ENCODE measurements at places on chromosomes 1 and 21. TPM values are rescaled to one million over a fixed set of nuclear protein-coding genes. Genes with fewer than 3 reads are reported as not detected.

- H3K4me3 ChIP-seq: no peak overlapping the region
- H3K27ac ChIP-seq: no peak overlapping the region
- H3K27me3 ChIP-seq: no peaks in the 10 kb centered on the region
- no peaks in the 10 kb centered on the region for H3K4me1 ChIP-seq
- DNase-seq: no peak
- no peaks in the 10 kb centered on the region for H3K36me3 ChIP-seq
Measured at GRCh38 chr1:118335331-118335732, 150.3 kb upstream of the SPAG17 start.

DNA sequence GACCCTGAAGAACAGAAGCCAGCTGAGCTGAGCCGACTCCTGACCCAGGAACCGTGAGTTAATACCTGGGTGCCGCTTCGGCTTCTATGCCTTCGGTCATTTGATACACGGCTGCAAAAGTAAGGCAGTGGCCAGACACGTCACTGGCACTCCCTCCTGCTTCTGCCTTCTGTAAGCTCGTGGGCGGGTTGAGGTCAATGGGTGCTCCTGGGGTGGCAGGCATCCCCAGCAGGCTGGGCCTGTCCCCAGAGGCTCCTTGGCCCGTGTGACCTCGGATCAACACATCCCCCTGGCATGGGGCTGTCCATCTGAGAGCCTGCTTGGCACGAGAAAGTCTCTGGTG lies 35.7 kb upstream of the COL6A1 start:
- no peaks in the 10 kb centered on the region for H3K4me1 ChIP-seq
- H3K27ac ChIP-seq: no peak overlapping the region
- H3K36me3 ChIP-seq: no peaks in the 10 kb centered on the region
- H3K27me3 ChIP-seq: no peaks in the 10 kb centered on the region
- DNase-seq: no peak

DNA sequence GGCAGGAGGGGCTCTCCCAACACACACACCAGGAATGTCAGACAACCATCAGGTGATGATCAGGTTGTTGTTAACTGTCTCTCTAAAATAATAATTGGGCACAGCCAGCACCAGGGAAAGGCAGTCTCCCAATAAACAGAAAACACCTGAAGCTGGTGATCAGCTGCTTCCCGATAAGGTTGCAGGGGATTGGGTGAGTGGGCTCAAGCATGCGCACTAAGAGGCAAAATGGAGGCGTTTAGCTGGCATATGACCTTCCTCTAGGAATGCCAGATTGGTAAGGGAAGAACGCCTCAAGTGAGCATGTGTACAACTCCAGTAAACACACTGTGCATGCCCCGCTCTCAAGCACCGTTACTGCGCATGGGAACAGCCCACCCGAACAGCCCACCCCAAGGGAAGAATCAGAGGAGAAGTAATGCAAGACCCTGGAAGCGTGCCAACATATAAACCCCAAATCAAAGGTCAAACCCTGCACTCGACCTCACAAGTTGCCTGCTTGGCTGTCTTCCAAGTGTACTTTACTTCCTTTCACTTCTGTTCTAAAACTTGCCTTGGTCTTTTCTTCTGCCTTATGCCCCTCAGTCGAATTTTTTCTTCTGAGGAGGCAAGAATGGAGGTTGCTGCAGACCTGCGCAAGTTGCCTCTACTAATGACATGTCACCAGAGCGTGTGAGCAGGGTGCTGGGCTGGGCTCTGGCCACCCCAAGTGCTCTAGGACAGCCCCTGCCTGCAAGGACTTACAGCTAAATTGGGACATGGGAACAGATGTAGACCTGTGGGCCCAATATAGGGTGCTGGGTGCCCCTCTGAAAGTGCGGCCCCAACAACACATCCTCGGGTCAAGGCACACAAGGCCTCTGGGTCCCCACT lies 200.8 kb downstream of the RHOU start:
- H3K27me3 ChIP-seq: no peaks in the 10 kb centered on the region
- DNase-seq: no peak
- H3K36me3 ChIP-seq: no peaks in the 10 kb centered on the region
- H3K4me3 ChIP-seq: no peak overlapping the region

NUF2 gene
- 1.8 TPM for total RNA-seq

GRCh38 chr1:38173848-38174247 lies 127.3 kb upstream of the POU3F1 start:
- no peak for DNase-seq
- no peak overlapping the region for H3K27ac ChIP-seq
- no peaks in the 10 kb centered on the region for H3K4me1 ChIP-seq

DNA sequence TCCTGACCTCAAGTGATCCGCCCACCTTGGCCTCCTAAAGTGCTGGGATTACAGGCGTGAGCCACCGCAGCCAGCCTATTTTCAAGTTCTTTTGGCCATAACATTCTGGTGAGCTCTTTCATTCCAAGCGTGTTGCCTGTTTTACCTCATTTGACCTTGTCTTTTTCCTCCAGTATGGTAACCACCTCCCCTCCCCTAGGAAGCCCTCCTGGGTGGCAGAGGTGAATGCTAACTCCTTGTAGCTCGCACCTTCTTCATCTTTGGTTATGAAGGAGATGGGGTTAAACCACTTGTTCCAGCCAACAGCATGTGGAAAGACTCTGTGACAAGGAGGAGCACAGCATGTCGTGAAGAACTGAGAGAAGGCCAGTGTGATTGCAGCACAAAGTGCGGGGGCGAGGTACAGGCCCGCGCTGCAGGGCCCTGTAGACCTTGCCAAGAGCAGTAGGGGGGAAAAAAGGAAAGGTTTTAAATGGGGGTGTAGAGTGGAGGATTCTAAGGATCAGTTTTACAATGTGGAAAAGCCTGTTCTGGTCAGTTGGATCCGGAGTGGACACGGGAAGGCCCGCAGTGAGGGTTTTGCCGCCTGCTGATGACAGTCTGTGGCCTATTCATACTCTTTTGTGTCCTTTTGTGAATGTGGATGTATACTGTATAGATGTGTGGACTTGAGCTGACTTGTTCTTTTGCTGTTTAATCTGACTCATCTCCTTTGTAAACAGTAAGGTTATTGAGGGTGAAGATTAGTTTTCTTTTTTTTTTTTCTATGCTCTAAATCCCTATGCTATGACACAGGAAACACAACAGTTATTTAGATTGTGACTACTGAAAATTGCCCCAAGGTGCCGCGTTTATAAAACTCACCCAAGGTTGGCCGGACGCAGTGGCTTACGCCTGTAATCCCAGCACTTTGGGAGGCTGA lies 7.5 kb upstream of the ZNF436 start:
- H3K36me3 ChIP-seq: no peaks in the 10 kb centered on the region
- DNase-seq: no peak
- H3K27ac ChIP-seq: no peak overlapping the region
- no peaks in the 10 kb centered on the region for H3K4me1 ChIP-seq

GRCh38 chr1:56063461-56063860 lies 515.9 kb downstream of the PLPP3 start:
- H3K4me1 ChIP-seq: no peaks in the 10 kb centered on the region
- no peak overlapping the region for H3K27ac ChIP-seq
- H3K27me3 ChIP-seq: no peaks in the 10 kb centered on the region
- DNase-seq: no peak
- no peak overlapping the region for H3K4me3 ChIP-seq

DNA sequence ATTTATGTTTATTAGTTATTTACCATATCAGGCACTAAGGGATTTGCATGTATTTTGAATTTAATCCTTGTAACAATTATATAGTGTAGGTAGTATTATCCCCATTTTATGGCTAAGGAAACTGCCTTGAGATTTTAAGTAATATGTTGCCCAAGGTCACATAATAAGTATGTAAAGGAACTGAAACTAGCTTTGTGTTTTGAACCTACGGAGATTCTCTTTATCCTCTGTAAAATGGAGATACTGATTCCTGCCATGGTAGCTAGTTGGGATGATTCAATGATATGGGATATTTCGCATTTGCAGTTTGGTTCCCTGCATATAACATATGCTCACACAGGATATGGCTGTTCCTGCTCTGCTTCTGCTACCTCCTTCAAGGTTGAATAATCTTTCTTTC lies 144.3 kb downstream of the ST6GALNAC3 start:
- no peak overlapping the region for H3K27ac ChIP-seq
- H3K36me3 ChIP-seq: no peaks in the 10 kb centered on the region
- no peaks in the 10 kb centered on the region for H3K4me1 ChIP-seq
- H3K27me3 ChIP-seq: no peaks in the 10 kb centered on the region

DNA sequence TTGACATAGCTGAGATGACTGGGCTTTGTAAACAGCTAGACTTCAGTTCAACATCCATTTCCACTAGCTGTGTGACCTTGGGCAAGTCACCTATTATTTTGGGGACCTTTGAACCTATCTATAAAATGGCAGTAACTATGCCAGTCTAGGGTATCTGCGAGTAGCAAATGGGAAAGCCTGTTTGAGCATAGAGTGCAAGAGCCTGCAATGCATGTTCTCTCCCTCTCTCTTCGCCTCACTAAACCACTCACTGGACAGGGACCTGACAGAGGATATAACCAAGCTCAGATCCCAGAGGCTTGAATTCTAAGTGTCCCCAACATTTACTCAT lies 39.7 kb downstream of the DPT start:
- no peak overlapping the region for H3K4me3 ChIP-seq
- H3K4me1 ChIP-seq: no peaks in the 10 kb centered on the region

- peaks cover 96% of the 10 kb centered on the region for H3K36me3 ChIP-seq
- no peaks in the 10 kb centered on the region for H3K4me1 ChIP-seq
- no peak for DNase-seq
- no peak overlapping the region for H3K4me3 ChIP-seq
- no peaks in the 10 kb centered on the region for H3K27me3 ChIP-seq
- H3K27ac ChIP-seq: no peak overlapping the region
Measured at GRCh38 chr1:15934211-15935055, 41.5 kb downstream of the ZBTB17 start.

GRCh38 chr1:84361796-84362195 lies 36.5 kb upstream of the DNASE2B start:
- H3K4me3 ChIP-seq: no peak overlapping the region
- H3K36me3 ChIP-seq: no peaks in the 10 kb centered on the region
- no peak for DNase-seq

- no peaks in the 10 kb centered on the region for H3K36me3 ChIP-seq
- DNase-seq: no peak
- H3K27ac ChIP-seq: no peak overlapping the region
- H3K4me3 ChIP-seq: no peak overlapping the region
Measured at GRCh38 chr21:26833460-26833939, 11.7 kb downstream of the ADAMTS1 start.

KRTAP11-1 gene
- not detected for total RNA-seq
